Pancreas (tissue), 10 donors: ENCODE measurements at places on chromosomes 5 and 9. TPM values are rescaled to one million over a fixed set of nuclear protein-coding genes. Genes with fewer than 3 reads are reported as not detected.

Gene EMB
- total RNA-seq: 7.4 TPM

DNA sequence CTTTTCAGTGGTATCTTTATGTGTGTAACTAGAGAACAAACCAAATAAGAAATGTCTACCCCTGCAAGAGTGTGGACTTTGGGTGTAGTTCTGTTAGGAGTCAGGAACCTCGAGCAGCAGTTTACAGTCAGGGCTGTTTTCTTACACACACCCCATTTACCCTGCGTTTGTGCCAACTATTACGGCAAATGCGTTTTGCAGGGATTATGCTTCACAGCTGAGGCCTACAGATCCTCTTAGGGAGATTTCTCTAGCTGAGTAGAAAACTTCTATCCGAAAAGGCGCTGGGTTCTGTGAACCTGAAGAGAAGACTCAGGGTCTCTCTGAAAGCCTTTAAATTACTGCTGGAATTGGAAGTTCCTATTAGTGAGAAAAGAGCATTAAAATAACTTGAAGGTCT lies 51.4 kb downstream of the ACER2 start:
- no peak overlapping the region for H3K27ac ChIP-seq
- DNase-seq: no peak
- H3K36me3 ChIP-seq: no peaks in the 10 kb centered on the region
- no peaks in the 10 kb centered on the region for H3K27me3 ChIP-seq

DNA sequence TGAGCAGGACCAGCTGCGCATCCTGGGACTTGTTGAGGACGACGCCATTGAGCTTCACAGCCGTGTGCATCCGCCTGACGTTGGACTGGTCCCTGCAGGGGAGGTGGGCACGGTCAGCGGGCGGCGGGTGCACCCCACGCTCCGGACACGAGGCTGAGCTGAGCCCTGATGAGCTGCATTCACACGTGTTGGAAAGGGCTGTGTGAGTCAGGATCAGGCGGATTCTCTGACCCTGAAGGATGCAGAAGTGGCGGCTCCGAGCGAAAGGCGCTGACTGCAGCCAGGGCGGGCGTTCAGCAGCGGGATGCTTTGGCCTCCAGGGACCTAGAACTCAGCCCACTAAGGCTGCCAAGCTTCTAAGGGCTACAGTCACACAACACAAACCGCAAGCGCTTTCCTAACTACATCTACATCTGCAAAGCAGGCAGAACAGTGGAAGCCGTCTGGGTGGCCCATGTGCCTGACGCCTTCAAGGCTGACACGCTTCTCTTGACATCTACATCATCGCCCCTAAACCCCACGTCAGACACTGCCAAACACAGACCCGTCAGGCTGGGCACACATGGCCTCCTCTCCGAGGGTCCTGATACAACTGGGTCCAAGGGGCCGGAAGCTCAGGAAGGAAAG lies 44.9 kb downstream of the NKD2 start:
- no peaks in the 10 kb centered on the region for H3K4me1 ChIP-seq
- H3K27ac ChIP-seq: no peak overlapping the region
- H3K27me3 ChIP-seq: no peaks in the 10 kb centered on the region
- no peak for DNase-seq
- H3K36me3 ChIP-seq: no peaks in the 10 kb centered on the region

- H3K27me3 ChIP-seq: no peaks in the 10 kb centered on the region
- no peaks in the 10 kb centered on the region for H3K36me3 ChIP-seq
- H3K27ac ChIP-seq: no peak overlapping the region
- H3K4me1 ChIP-seq: no peaks in the 10 kb centered on the region
Measured at GRCh38 chr5:173178369-173178910, 34.1 kb downstream of the BNIP1 start.

GRCh38 chr5:136114414-136115125 lies 18.1 kb upstream of the SMAD5 start:
- no peaks in the 10 kb centered on the region for H3K4me1 ChIP-seq
- no peak overlapping the region for H3K27ac ChIP-seq
- no peaks in the 10 kb centered on the region for H3K27me3 ChIP-seq
- no peaks in the 10 kb centered on the region for H3K36me3 ChIP-seq

DNA sequence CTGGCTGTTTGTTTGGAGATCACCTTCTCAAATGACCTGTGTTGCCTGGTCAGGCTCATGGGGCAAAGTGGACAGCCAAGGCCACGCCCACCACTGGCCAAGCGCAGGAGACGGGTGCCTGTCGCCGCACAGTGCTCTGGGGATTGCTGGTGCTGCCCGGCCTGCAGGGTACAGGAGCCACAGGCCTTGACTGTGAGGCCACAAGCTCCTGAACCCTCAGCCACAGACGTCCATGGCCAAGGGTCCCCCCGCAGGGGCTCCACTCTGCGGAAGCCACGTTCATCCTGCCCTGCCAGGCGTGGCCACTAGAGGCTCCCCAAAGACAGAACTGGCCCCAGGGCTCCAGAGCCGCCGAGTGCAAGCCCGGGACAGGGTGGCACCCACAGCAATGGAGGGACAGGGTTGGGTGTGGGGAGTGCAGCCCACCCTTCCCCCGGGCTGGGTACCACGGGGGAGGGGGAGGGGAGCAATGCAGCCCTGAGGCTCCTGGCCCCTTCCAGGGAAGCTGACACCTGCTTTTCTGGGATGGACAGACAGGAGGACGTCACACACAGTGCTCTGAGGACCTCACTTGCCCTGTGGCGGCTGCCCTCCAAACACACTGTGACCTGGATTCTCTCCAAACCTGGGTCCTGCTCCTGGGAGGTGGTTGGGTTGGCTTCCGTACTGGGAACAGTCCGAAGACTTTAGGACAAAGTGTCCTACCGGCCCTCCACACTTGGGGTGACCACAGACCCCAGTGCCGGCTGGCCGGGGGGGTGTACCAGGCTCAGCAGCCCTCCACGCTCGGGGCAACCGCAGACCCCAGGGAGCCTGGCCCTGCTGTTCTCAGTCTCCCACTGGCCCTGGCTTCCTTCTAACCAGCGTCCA lies 21.5 kb downstream of the TPPP start:
- H3K27me3 ChIP-seq: no peaks in the 10 kb centered on the region
- no peak overlapping the region for H3K4me3 ChIP-seq

GRCh38 chr9:110317911-110318310 lies 19.8 kb downstream of the TXNDC8 start:
- no peak for DNase-seq
- no peaks in the 10 kb centered on the region for H3K27me3 ChIP-seq
- no peak overlapping the region for H3K4me3 ChIP-seq
- no peaks in the 10 kb centered on the region for H3K4me1 ChIP-seq
- H3K36me3 ChIP-seq: no peaks in the 10 kb centered on the region
- H3K27ac ChIP-seq: no peak overlapping the region

DNA sequence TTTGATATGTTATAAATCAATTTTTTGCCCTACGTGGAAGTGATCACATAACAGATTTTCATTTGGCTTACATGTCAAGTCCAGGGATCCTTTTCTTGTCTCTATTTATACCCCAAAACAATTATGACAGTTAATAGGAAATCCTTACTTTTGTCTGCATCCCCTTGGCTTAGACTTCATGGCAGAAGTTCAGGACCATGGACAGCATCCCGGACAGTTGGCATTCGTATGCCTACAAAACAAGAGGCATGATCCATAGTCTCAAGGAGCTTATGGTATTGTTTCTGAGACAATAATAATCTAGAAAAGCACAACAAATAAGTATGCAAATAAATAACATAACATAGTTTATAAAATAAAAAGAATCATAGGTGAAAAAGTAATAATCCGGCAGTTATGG lies 214.3 kb upstream of the GRIA1 start:
- H3K27ac ChIP-seq: no peak overlapping the region
- DNase-seq: no peak
- H3K4me3 ChIP-seq: no peak overlapping the region
- no peaks in the 10 kb centered on the region for H3K4me1 ChIP-seq
- H3K36me3 ChIP-seq: no peaks in the 10 kb centered on the region
